ENCODE measurements at places on chromosomes 6 and 20.

DNA sequence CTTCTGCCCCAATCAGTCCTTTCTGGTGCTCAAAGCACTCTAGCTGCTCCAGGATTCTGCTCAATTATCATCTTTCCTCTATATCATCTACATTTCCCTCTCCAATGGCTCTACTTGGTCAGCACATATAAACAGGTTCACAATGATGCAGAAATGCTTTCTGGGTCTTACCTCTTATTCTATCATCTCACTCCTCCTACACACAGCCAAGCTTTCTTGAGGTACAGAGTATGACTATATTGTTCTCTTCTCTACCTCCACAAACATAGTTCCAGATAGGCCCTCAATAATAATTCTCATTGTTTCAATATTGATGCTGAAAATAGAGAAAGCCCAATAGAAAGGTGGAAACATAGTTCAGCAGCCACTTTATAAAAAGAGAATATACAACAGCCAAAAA lies 48.2 kb downstream of the HIVEP2 start:
- no peak for DNase-seq

- DNase-seq, result no peak
These were observed 3.6 kb downstream of the CCND3 start for GRCh38 chr6:41937861-41938574.

GRCh38 chr6:62480544-62480943 lies 194.5 kb upstream of the KHDRBS2 start:
- no peak for DNase-seq

- no peak for DNase-seq
These were observed 77.0 kb downstream of the CDH4 start for GRCh38 chr20:61328911-61329558.

GRCh38 chr20:58714923-58715351 lies 22.3 kb downstream of the NPEPL1 start:
- DNase-seq, result no peak

- no peak for DNase-seq
These were observed 600.4 kb upstream of the JAG1 start for GRCh38 chr20:11274141-11274594.

- no peak for DNase-seq
These were observed 9.4 kb downstream of the ADTRP start for GRCh38 chr6:11769244-11769643.

GRCh38 chr20:23145281-23145700 lies 59.2 kb upstream of the CD93 start:
- DNase-seq, result no peak

DNA sequence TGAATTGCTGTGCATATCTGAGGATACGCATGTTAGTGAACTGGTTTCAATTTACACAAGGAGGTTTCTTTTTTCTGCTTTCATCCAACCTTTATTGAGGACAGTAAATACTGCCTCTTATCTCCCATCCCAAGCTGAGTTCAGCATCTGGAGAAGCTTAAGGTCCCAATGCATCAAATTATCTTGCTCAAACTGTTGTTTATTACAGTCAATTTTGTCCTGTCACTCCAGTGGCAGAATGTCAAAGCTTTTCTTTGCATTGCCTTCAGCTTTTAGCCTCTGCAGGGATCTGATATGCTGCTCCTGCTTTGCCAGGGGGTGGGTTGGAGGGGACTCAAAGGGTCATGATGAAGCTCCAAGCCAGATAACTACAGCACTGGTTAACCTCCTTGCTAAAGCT lies 435.4 kb upstream of the SOX4 start:
- no peak for DNase-seq

DNA sequence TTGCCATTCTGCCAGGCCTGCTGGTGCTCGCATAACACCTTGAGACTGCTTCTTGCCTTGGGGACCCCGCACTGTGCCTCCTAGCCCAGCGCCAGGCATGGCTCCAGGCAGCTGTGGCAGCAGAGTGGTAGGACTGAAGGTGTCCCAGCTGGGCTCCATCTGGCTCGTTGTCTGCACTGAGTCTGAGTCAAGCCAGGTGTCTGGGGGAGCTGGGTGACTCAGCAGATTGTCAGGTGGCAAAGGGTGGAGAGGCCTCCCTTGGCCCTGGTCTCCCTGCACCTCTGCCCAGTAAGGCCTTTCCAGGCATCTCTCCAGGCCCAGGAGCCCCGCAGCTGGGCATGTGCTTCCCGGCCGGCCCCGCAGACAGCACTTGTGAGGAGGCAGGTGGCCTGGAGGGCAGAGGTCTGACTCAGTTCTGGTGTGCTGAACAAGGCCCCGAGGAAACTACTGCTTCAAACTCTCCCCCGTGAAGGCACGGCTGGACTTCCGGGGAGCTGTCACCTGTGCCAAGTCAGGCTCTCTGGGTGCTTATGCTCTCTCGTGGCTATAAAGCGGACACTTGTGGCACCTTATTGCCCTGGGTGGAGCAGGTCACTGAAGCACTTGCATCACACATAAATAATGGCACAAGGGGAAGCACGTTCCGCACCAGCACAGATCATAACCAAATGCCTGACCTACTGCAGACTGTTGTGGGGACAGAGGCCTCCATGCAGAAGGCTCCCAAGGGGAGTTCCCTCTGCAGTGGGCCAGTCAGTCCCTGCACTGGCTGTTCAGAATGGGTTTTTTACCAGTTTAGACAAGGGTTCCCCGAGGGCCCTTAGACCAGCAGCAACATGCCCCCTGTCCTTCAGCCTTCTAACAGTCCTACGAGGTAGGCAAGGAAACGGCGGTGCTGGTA lies 27.5 kb downstream of the FOXC1 start:
- DNase-seq, result no peak

GRCh38 chr6:137926207-137926731 lies 59.2 kb downstream of the TNFAIP3 start:
- DNase-seq, result peak; percentile 39

GRCh38 chr20:341682-342081 lies 5.2 kb upstream of the NRSN2 start:
- peak; percentile 30 for DNase-seq

DNA sequence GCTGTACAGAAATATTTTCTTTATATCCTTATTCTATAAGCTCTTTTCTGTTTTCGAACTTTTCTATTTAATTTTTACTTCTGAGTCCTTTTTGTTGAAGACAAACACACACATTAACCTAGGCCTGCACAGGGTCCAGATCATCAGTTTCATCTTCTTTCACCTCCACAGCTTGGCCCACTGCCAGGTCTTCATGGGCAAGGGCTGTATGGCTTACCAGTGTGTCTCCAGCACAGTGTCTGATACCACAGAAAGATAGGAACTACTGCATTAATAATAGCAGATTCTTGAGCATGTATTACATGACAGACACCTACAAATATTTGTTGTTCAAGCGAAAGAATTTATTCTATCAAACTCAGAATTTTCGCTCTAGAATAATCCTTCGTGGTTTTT lies 24.4 kb downstream of the QKI start:
- peak; percentile 12 for DNase-seq

GRCh38 chr20:41051009-41051825 lies 22.6 kb downstream of the TOP1 start:
- no peak for DNase-seq

DNA sequence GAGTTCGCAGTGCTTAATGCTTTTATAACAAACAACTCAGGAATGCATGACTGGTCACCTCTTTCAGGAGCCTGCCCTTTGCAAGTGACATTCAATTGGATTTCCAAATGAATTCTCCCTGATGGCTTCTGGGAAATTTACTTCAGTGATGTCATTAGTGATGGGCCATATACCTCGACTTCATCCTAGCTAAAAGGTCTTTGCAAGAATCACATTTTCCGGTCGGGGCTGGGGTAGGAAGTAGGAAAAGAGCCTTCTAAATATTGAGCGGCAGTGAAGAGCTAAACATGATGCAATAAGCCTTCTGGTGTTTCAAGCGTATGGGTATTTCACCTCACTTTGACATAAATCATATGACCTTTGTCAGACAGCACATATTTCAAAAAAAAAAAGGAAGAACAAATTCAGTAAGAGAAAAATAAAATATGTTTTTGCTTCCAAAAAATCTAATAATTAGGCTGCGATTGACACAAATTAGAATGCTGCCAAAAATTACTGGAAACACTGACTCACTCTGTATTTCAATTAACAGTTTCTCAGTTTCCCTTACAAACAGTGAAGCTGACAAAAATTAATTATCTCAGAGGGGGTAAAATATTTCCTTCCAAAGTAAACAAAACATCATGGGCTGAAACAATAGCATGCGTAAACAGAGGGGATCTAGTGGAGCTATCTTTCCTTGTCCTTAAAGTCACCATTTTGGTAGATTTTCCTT lies 39.8 kb downstream of the ADTRP start:
- DNase-seq, result no peak

DNA sequence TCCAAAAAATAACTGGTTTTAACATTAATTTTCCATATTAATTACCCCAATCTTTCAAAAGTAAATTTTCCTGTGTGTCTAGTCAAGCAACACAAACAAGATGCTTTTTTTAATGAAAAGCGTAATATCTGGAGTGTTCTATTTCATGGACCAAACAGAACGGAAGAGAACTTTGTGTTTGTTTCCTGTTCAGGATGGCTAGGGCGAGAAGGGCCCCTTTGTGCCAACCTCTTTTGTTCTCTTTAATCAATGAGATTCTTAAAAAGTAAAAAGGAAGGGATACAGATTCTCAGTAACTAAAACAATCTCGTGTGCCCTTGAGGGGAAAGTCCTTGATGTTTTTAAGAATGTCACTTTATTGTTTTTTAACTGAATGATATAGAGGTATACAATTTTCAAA lies 55.7 kb downstream of the GNAS start:
- DNase-seq, result no peak

DNA sequence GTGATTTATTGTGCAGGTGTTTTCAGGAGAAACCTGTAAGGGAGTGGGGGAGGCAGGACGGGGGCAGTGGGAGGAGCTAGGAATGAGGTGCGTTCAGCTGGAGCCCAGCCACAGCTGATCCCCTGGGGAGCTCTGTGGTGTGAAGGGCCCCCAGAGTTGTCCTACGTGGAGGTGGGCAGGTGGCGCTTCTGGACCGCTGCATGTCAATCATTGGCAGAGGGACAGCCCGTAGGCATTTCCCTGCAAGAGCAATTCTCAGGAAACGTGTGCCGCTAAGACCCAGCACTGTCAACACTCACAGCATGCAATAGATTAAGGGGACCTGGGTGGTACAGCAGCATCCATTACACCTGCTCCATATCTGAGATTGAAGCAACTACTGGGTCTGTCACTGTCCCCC lies 88.0 kb downstream of the PRND start:
- DNase-seq, result peak; percentile 17

- DNase-seq, result no peak
These were observed 216.5 kb downstream of the ARHGAP18 start for GRCh38 chr6:129493354-129493902.

DNA sequence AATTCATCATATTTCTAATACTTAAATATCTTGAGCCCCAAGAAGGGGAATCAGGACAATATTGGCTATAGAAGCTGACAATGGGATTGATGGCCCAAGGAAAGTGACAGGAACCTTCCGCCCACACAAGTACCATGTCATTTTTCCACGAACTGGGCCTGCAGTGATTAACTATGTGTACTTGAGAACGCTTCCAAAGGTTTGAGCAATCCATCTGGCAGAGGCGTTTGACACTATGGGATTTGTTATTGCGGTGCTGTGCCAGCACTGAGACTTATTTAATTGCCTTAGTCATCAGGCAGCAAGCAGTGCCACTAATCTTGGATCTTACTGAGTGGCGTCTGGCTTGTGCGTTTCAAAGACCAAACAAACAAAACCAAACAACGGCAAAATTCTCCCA lies 135.6 kb upstream of the UST start:
- DNase-seq, result no peak

DNA sequence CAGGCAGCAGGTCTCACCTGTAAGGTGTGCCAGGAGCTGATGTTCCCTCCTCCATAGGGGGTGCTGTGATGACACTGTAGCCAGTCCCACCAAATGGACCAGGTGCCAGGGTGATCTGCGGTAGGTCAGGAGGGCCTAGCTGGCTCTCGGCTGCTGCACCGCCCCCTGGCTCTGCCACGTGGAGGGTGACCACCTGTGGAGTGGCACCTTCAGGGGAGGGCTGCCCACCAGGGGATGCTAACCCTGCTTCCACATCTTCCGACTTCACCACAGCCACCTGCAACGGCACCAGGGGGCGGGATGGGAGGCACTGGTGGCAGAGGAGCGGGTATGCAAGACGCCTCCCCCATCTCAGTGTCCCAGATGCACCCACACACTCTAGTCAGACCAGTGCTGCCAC lies 18.3 kb downstream of the ZNF335 start:
- DNase-seq, result no peak

DNA sequence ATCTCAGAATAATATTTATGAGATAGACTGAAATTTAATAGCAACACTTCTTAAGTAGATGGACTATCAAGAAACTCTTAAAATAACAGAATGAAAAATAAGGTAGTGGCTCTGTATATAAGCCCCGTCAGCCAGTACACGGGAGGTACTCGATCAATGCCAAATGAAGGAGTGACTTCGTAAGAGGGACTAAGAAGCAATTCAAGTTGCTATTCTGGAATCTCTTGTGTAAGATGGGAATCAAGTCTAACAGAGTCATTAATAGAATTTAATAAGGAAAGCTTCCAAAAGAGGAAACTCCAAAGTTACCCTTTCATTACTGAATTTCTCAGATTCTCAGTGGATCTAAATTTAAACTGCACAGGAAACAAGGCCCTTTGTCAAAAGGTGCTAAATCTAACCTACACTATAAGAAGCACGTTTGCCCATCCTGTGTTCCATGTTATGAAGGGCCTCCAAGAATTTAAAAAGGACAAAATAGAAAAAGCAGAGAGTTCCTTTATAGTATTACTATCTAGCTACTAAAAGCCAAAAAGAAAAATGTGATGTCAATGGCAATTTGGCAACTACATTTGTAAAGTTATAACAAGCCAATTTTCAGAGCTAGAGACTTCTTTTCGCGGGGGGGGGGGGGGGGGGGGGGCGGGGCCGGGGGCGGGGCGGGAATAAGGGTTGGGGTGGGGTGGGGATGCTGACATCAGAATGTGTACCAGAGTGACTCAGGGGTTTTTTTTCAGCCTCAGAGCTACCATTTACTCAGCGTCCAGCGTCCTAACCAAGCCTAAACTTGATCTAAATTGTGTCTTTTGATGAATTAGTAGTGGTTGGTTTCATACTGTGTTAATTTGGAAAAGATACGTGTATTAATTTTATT lies 200.6 kb downstream of the GMPR start:
- DNase-seq, result no peak

DNA sequence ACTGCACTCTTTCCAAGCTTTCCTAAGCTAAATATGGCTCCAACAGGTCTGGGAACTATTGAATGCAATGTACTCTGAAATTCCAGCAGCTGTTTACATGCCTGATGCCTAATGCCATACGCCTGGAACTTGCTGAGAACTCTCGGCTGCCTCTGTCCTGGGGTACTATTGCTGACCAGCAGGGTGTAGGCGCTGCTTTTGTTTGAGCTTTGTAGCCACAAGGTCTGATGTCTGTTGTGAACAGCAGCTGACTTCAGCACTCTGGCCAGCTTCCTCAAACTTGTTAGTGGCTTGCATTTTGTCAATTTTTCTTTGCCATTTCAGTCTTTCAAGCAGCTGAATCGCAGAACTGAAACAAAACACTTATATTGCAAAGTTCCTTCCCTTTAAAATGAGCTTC lies 26.7 kb downstream of the SAYSD1 start:
- no peak for DNase-seq

Data from stimulated activated CD4-positive, alpha-beta T cell treated with anti-CD3 and anti-CD28 coated beads, Interleukin-4, amount 100 ng/mL, for 4 hours (primary cell).